ENCODE measurements at places on chromosomes 4 and X. TPM values are rescaled to one million over a fixed set of nuclear protein-coding genes. Genes with fewer than 3 reads are reported as not detected.

The SYP gene
- 0.30 TPM for polyA plus RNA-seq

The GLUD2 gene
- polyA plus RNA-seq, result 5.7 TPM

The GPR119 gene
- polyA plus RNA-seq, result not detected

The ETDA gene
- not detected for polyA plus RNA-seq

The RRAGB gene
- polyA plus RNA-seq, result 7.2 TPM

The DCAF12L1 gene
- polyA plus RNA-seq, result 0.02 TPM

The ZGRF1 gene
- polyA plus RNA-seq, result 1.2 TPM

The HERC5 gene
- 1.5 TPM for polyA plus RNA-seq

The SSX4B gene
- not detected for polyA plus RNA-seq

The LEF1 gene
- 0.22 TPM for polyA plus RNA-seq

The SORBS2 gene
- polyA plus RNA-seq, result 136 TPM

The TKTL2 gene
- polyA plus RNA-seq, result not detected

The LYAR gene
- 4.5 TPM for polyA plus RNA-seq

The ARAF gene
- 45.4 TPM for polyA plus RNA-seq

The NKX3-2 gene
- polyA plus RNA-seq, result not detected

The RAB33A gene
- polyA plus RNA-seq, result 0.13 TPM

Measured in liver (tissue), 10 donors.